ENCODE measurements at places on chromosomes 2 and 18.

DNA sequence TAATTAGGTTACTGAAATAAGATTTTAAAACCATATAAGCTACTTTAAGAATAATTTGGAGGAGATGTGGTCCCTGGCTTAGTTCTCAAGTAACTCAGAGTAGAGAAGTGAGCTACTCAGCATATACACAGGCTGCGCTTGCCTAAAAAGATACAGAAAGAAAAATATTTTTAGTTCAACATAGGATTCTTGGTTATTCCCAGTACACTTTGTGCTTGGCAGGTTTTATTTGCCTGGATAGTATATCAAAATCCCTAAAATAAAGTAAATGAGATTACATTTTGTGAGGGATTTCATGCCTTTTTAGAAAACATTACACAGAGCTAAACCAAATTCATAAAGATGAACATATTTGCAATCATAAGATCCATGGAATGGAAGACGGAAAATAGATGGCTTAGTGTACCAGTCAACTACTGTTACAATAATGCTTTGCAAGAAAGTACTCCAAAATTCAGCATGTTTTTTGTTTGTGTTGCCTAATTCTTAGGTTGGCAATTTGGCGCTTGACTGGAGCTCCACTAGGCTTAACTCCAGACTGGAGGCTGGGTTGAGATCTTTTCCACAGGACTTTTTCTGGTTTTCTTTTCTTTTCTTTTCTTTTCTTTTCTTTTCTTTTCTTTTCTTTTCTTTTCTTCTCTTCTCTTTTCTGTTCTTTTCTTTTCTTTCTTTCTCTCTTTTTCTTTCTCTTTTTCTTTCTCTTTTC is 600.5 kb upstream of the SYT4 start:
- DNase-seq = no peak
- no peak overlapping the region for H3K27ac ChIP-seq
- no peaks in the 10 kb centered on the region for H3K27me3 ChIP-seq
- no peaks in the 10 kb centered on the region for H3K4me1 ChIP-seq
- H3K36me3 ChIP-seq = no peaks in the 10 kb centered on the region

DNA sequence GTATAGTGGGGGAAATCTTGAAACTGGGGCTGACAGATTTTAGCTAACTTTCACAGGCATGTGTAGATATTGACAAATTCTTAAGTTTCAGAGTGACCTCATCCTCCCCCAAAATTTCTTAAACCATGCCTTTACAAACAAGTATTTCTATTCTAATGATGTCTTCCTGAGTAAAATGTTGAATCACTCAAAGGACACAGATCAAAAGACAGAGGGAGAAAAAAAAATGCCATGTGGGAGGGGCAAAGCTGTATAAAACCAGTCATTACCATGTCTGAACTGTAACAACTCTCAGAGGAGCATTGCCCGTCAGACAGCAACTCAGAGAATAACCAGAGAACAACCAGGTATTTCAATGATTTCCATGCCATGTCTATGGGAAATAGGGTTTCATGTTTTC is at the start of gene SERPINB2:
Gene SERPINB2 (plus strand): TSS at position 282 of the 400 bp plus-strand sequence. CDS start 3,740 bp downstream, outside the sequence.
- no peak within 1 kb of the TSS for H3K27ac ChIP-seq
- no peaks in the 10 kb centered on the region for H3K36me3 ChIP-seq
- no peak for DNase-seq
- H3K4me1 ChIP-seq = no peaks in the 10 kb centered on the region

DNA sequence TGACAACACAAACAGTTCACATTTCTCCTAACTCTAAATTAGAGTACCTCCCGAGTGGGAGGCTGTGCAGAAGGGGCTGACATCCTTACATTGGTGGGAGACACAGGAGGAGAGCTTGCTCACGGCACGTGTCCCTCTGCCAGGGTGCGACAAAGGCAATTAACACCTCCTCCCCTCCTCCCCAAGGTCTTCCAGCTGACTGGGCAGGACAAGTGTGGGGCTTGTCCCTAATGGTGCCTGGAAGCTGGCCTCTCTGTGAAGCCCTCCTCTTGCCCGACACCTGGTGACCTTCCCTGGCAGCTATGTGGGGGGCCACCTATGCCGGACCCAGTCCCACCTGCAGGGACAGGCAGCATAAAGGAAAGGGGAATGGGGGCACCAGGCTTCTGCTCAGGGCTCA is 57.0 kb downstream of the FAM168B start:
- no peak overlapping the region for H3K27ac ChIP-seq
- H3K4me1 ChIP-seq = peaks cover 5% of the 10 kb centered on the region
- DNase-seq = no peak
- peaks cover 28% of the 10 kb centered on the region for H3K27me3 ChIP-seq
- H3K36me3 ChIP-seq = no peaks in the 10 kb centered on the region

DNA sequence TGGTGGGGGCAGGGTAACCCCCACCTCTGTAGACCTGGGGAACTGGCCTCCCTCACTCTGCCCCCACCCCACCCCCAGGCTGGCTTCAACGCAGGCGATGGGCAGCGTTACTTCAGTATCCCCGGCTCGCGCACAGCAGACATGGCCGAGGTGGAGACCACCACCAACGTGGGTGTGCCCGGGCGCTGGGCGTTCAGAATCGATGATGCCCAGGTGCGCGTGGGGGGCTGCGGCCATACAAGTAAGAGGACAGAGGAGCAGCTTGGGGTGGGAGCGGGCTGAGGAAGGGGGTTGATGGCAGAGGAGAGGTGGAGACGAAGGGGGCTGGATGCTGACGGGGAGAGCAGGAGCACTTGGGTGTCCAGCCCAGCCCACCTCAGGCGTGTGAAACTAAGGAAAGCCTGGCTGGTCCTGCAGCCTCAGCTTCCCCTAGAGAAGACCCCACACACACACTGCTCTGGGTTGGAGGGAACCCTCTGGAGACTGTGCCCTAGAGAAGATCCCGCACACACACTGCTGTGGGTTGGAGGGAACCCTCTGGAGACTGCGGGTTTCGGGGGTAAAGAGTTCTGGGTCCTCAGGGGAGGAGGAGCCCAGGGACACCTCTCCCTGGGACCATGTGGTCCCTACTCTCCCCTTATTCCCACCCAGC is 36.2 kb downstream of the SNED1 start:
- peaks cover 12% of the 10 kb centered on the region for H3K4me1 ChIP-seq
- H3K4me3 ChIP-seq = peak overlapping the region; percentile 45
- H3K27me3 ChIP-seq = no peaks in the 10 kb centered on the region

GRCh38 chr2:119301413-119301812 is 65.2 kb downstream of the C2orf76 start:
- H3K4me1 ChIP-seq = no peaks in the 10 kb centered on the region
- H3K4me3 ChIP-seq = no peak overlapping the region
- no peaks in the 10 kb centered on the region for H3K36me3 ChIP-seq
- H3K27me3 ChIP-seq = no peaks in the 10 kb centered on the region

DNA sequence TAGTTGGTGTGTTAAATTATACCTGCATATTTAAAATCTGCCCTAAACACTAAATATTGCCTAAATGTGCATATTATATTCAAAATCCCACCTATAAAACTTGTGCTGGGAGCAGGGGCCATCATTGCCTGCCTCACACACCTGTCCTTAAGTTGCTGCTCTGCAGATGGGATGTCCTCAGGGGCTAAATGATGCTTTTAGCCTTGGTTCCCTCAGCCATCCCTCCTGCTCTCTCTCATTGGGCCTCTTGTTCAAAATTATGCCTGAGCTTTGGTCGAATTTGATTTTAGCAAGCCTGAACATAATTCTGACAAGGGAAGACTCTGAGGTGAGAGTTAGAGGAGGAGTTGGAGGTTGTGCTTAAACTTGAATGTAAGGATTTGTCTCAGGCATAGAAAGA is 318.3 kb upstream of the RAB12 start:
- H3K4me1 ChIP-seq = no peaks in the 10 kb centered on the region
- H3K36me3 ChIP-seq = no peaks in the 10 kb centered on the region
- H3K27ac ChIP-seq = no peak overlapping the region
- no peak for DNase-seq
